ENCODE measurements at places on chromosomes 7 and 10.

DNA sequence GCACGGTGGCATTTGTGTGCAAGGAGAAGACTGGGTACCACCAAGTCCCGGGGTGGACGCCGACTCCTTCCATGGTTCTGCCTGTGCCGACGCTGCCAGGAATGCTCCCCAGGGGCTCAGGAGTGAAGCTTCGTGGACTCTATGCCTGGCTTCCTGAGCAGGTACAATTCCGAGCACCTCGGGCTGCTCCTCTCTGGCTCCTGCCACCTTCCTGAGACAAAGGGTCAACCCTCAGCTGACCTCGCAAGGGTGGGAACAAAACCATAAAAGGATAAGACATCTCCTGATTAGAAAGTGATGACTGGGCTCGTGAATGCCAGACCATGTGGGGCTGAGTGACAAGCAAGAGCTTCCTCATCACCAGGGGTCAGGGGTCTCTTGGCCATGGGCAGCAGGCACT, 31.8 kb downstream of the CALML3 start:
- DNase-seq, result no peak

GRCh38 chr10:19762026-19762425, 54.2 kb upstream of the PLXDC2 start:
- no peak for DNase-seq

- no peak for DNase-seq
Observed at GRCh38 chr7:1927937-1928644, 258.0 kb downstream of the ELFN1 start.

- no peak for DNase-seq
Observed at GRCh38 chr7:150947241-150947745, 30.8 kb downstream of the KCNH2 start.

DNA sequence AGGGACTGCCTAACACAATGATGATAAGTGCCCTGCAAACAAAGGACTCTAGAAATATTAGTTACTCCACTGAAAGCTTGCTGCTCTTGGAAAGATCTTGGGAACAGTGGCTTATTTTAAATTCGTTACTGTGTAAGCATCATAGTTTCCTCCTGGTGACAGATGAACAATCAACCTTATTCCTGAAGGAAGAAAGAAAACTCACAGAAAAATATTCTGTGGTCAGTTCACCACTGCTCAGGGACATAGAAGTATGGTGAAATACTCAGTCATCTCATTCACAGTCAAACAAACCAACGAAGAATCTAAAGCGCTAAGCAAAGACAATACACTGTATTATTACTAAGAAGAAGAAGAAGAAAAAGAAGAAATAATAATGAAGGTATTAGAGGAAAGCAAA, 27.8 kb downstream of the MKX start:
- no peak for DNase-seq

GRCh38 chr10:2392145-2392812, 655.0 kb upstream of the ADARB2 start:
- no peak for DNase-seq

DNA sequence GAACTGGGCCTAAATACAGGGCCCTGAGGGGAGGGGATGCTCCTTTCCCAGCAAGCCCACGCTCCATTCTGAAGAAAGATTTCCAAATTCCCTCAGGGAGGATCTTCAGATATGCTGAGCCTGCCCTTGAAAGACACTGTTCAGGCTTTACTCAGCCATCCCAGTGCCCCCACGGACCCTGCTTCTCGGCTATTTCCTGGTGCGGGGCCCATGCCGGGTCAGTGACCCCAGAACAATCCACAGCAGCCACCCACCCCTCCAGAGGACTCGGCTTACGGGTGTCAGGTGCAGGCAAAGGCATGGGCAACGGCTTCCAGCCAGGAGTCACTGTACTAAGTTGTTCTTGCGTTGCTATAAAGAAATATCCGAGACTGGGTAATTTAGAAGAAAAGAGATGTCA, 137.1 kb downstream of the OAT start:
- DNase-seq, result no peak

DNA sequence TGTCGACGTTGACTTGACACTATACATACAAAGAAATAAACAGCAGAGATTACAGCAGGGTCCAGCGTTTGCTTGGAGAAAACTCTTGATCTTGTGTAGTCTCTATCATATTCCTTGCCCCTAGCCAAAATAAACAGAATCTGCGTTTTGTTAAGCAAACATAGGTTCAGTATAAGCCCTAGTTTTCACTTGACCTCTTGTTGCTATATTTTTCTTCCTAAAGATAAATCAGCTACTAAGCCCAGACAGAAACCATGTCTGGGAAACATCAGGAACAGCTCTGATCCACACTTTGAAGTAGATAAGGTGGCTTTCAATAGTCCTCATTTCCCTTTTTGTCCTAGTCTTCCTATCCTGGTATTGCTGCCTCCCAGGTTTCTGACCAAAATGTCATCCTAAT, 328.2 kb upstream of the MAGI2 start:
- no peak for DNase-seq

GRCh38 chr7:13682626-13683025, 306.8 kb downstream of the ETV1 start:
- DNase-seq, result no peak

GRCh38 chr10:324593-324992, 189.3 kb downstream of the ZMYND11 start:
- DNase-seq, result no peak

GRCh38 chr7:4726566-4726965, 44.5 kb downstream of the FOXK1 start:
- no peak for DNase-seq

DNA sequence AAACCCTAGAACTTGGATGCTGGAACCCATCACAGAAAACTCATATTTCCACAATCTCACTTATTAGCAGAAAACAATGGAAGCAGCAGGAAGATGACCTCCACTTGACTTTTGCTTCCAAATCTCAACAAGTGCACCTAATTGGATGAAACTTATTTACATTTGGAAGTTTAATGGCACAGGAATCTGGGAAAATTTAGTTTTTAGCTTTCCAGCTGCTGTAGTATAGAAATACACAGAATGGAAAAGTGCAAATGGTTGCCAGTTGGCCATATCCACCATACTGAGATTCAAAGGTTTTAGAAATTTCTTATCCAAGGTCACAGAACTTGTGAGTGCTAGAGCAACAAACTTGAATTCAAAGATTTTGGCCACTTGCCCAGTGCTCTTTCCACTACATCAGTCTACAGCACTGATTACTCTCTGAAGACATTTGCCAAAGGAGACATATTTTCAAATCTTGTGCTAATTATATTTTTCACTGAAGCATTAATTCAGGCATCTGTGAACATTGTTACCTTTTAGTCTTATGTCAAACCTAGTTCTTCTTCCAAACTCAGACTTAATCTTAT, 9.3 kb upstream of the AHR start:
- no peak for DNase-seq

DNA sequence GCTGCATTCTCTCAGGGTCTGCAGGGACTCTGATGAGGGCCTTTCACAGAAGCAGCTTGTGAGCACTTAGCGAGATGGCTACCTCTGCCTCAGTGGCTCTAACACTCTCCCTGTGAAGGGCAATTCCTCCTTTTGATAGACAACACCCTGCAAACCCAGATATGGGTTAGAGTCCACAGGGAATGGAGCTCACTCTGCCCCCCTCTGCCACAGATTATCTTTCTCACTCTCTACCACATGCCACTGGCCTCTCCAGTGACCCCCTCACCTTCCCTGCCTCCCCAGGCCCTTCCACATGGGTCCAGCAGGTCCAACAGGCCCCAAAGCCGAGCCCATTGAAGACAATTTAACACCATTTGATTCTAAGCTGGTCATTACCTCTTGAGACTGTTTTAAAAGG, 72.1 kb downstream of the CCDC3 start:
- DNase-seq, result no peak

- peak; percentile 28 for DNase-seq
Observed at GRCh38 chr10:91163869-91164474, 56.5 kb upstream of the PCGF5 start.

DNA sequence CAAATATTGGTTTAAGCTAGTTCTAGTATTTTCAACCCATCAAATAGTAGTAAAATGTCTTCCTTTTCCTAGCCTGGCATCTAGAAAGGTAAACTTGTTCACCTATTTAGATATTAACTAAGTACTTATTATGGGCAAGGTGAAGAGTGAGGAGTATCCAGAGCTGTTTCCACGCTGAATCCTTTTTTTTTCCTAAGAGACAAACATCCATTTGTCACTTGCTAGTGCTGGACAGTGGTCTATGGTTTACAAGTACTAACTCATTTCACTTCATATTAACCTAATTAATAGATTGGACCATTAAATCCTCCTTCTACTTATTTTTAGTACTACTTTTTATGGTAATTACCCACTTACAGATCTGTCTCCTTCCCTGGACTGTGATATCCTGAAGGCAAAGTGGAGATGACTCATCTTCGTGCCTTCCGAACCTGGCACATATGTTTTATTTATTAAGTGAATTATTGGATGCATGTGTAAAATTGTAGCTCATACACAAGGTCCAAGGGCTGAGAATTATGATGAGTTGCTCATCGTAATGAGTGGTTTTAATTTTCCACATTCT, 159.6 kb upstream of the IGFBP3 start:
- no peak for DNase-seq

- DNase-seq, result no peak
Observed at GRCh38 chr10:76657337-76658012, 980.1 kb downstream of the KCNMA1 start.

DNA sequence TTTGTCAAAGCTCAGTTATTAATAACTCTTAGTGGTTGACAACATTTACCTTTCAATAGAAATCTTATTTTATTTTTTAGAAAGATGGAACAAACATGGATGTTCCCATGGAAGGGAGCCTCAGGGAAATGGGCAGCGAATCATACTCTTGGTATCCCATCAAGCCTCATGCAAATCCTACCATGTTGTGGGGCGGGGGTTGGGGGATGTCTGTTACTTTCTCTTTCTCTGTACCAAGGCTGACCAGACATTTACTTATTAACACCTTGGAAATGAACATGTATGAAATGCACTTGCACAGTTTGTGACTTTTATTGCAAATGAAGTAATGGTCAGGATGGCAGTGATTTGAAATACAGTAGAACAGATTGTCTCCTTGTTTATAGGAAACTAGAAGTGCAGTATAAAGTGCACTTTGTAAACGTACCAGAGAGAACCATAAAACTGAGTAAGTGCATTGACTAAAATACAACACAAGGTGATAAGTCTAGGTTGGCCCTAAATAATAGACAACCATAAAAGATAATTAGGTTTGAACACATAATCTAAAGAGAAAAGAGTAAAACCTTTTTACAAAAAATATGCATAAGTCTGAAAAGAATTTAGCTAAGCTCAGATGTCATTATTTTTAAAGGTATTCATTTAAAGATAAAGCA, 32.4 kb downstream of the SEMA3D start:
- no peak for DNase-seq

- no peak for DNase-seq
Observed at GRCh38 chr10:35435824-35436223, 99.5 kb downstream of the CCNY start.

DNA sequence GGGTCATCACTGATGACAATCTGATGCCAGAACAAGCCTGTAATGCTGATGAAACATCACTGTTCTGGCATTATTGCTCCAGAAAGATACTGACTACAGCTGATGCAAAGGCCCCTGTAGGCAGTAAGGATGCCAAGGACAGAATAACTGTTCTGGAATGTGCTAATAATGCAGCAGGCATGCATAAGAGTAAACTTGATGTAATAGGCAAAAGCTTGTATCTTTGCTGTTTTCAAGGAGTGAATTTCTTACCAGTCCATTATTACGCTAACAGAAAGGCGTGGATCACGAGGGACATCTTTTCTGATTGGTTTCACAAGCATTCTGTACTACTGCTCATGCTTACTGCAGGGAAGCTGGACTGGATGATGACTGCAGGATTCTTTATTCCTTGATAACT, 18.7 kb downstream of the LCOR start:
- DNase-seq, result no peak

GRCh38 chr10:48945441-48946130, 5.9 kb upstream of the LRRC18 start:
- no peak for DNase-seq

DNA sequence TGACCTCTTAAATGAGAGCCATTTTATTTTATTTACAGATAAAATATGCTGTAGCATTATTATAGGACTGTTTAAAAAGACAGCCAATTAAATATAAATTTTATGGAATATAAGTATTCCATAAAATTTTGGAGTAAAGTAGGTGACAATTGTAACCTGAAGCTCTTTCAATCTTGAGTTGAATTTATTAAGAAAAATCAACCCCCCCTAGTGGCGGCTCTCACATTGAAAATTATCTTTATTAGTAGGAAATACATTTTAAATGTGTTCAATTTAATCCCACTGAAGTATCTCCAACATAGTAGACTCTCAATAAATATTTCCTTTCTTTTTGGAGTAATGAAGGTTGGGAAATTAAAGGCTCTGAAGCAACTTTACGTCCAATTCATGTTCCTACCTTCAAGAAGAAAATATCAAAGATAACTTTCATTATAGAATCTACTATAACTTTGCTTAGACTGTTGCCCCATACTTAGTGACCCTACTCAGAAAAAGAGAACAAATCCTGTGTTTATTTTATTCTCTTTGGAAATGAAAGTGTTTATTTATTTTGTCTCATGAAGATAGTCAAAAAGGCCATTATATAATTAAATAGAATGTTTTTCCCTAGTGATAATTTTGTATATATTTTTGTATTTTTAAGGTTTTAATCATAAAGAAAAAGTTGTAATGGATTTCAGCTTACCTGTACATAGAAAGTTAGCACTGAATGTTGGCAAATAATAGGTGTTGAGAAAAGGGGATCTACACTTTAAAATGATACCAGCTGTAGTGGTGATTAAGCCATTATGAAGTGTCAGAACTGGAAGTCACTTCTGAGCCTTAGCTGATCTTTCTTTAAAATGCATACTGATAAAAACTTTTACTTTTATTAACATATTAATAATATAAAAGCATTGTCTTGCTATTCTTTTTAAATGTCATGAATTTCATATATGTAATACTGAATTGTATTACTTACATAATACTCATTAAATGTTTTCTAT, 3.3 kb downstream of the AHR start:
- DNase-seq, result no peak

GRCh38 chr7:74417419-74417971, 36.2 kb upstream of the GTF2IRD1 start:
- peak; percentile 18 for DNase-seq

- no peak for DNase-seq
Observed at GRCh38 chr10:972763-973162, 15.5 kb upstream of the GTPBP4 start.

DNA sequence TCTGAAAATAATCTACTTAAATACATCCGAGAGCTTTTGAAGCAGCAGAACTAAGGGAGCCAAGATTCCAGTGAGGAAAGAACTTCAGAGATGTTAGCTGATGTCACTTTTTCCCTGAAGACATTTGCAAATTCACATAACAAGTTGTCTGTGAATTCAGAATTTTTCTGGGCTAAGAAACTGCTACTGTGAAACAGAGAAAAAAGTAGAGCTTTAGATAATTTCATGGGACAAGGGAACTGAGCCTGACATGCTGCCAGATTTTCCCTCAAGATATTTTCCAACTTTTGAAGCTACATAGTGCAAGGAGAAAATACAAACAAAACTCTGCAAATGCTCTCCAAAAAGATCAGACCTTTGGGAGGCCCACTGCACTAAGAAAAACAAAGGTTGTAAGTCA, 484.2 kb downstream of the ANKRD7 start:
- DNase-seq, result no peak

GRCh38 chr10:131743190-131744151, 157.3 kb upstream of the PPP2R2D start:
- no peak for DNase-seq

- no peak for DNase-seq
Observed at GRCh38 chr7:2000746-2001321, 231.9 kb downstream of the MAD1L1 start.

- no peak for DNase-seq
Observed at GRCh38 chr7:124597509-124597908, 168.1 kb downstream of the GPR37 start.
